ENCODE measurements at places on chromosomes 12 and 14.
A peak's percentile ranks its signal among the peaks of the same experiment; 100 is the strongest.

DNA sequence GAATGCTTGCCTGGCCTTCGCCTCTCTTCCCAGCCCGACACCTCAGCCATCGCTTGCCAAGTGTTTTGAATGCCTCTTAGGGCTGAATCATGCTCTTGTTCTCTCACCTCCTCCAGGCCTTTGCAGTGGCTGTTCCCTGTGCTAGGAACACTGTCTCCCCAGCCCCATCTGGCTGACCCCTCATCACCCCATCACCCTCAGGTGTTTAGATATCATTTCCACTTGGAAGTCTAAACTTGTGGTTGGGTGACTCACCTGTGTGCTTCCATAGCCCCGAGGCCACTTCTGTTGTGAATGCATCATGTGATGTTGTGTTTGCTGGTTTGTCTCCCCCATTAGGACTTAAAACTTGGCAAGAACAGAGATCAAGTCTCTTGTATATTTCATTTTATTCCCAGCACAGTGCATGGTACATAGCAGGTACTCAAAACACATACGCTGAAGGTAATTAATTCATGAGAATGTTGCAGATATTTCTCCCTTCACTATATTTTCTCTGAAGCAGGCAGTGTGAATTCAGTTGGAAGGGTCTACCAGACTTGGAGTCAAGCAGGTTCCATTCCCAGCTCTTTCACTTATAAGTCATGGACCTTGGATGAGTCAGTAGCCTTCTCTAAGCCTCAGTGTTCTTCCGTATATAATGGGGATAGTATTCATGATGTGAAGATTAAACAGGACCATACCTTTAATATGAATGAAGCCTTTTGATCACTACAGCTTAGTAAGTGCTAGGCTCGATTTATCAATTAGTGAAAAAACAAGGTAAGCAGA is 67.8 kb downstream of the HRK start:
- peak; percentile 40 for DNase-seq

GRCh38 chr12:32170437-32170998 is 63.9 kb downstream of the BICD1 start:
- DNase-seq = no peak

DNA sequence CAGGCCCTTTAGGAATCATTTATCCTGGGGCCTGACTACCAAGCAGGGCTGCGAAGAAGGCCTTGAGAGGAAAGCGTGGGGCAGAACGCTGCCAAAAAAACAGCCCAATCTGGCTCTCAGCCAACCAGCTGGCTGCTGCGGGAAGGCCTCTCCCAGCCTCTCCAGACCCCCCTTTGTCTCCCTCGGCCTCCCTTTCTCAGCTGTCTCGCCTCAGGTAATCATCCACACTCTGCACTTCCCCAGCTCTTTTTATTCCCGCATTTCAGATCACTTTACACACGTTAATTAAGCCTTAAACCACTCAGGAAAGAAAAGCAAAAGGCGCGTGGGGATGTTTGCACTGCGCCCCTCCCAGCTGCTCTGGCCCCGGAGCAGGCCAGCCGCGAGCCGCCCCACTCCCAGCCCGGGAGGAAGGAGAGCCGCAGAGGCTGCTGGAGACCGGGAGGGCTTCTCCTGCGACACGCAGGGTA is 208.2 kb upstream of the FOXN3 start:
- no peak for DNase-seq

DNA sequence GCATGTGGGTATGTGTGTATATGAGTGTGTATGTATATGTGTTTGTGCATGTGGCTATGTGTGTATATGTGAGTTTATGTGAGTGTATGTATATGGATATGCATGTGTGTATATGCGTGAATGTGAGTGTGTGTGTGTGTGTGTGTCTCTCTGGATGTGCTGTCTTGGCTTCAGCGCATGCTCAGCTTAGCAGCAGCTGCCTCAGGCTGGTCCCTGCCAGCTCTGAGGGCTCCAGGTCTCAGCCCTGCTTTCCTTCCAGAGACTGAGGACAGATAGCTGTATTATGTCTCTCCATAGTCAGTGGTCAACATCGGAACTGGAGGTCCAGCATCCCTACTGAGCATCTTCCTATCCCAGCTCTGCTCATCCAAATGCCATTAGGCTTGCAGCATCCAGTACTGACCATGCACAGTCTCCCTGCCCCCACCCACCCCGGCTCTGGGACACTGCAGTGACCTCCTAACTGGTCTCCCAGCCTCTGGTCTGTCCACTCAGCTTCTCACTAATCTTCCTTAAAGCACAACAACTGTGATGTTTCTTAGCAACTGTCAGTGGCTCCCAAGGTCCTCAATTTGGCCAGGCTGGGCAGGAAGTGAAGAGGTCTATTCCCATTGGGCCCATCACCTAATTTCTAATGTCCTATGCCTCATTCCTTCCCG is 22.8 kb downstream of the FAIM2 start:
- DNase-seq = no peak

- DNase-seq = no peak
These were observed 3.4 kb downstream of the GLIPR1L1 start for GRCh38 chr12:75337905-75338304.

DNA sequence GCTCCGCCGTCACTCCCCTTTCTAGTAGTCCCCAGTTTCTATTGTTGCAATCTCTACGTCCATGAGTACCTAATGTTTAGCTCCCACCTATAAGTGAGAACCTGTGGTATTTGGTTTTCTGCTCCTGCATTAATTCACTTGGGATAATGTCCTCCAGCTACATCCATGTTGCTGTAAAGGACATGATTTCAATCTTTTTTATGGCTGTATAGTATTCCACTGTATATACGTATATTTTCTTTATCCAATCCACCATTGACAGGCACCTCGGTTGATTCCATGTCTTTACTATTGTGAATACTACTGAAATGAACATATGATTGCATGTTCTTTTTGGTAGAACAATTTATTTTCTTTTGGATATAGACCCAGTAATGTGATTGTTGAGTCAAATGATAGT is 114.7 kb downstream of the ANKS1B start:
- DNase-seq = no peak

DNA sequence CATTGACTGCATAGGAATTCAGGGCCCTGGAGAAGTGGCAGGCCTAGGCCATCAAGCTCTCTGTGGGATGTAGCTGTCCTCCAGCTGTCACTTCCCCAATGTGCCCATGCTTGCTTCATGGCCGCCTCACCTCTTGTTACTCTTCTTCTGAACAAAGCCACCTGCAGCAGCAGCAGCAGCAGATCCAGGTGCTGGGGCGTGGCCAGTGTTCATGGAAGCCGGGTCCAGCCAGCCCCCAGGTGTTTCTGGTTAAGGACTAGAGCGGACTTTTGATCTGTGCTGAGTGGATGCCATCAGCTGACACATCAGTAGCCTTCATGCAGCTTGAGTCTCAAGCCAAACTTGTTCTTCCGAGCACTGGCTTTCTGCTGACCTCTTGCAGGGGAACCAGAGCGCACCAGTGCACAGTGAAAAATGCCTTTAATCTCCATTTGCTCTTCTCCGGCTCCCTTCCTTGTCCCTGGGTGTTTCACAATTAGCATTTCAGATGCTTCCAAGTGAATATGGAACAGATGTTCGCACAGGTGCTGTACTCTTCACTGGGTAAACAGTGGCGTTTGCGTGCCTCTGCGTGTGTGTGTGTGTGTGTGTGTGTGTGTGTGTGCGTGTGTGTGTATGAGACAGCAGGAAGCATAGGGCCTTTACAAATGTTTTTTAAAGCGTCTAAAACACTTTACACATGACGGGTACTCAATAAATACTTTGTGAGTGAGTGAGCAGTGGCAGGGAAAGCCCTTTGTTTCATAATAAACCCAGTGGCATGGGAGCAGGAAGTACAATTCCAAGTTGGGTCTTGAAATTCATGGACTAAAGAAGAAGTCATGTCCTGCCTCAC is 20.1 kb downstream of the TPCN1 start:
- DNase-seq = peak; percentile 96

DNA sequence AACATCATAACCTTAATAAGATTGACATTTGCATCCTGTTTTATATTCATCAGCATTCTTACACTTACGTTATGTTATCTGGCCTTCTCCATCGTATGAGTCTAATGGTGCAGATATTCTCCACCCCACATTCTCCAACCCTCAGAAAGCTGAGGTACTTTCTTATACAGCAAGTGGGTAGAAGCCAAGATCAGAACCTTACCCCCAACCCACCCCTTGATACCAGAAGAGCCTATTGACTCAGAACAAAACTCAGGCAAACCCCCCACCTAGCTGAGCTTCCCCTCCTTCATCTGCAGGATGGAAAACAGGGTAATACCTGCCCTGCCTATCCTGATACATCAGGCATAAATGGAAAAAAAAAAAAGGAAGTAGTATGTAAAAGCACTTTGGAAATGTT is 77.6 kb downstream of the DPF3 start:
- DNase-seq = no peak

- peak; percentile 19 for DNase-seq
These were observed 2.5 kb downstream of the RASSF8 start for GRCh38 chr12:25960961-25961360.

GRCh38 chr14:45891417-45892080 is 638.5 kb upstream of the MIS18BP1 start:
- DNase-seq = no peak

DNA sequence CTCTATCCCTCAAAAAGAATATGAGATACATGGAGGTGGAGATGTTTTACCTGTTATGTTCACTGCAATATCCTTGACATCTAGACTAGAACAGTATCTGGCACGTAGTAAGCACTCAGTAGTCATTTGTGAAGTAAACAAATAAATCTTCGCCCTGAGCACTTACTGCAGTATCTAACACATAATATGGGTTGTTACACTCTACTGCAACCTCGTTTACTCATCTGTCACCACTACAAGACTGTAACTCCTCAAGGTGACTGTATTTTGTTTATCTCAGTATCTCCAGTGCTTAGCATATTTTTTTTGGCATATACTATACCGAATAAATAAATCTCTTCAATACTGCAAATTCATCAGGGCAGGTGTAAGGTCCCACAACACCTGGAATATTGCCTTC is 66.1 kb downstream of the WASHC3 start:
- DNase-seq = no peak

- no peak for DNase-seq
These were observed 400.2 kb downstream of the BCL11B start for GRCh38 chr14:98871796-98872195.

- no peak for DNase-seq
These were observed 132.0 kb upstream of the RAP1B start for GRCh38 chr12:68478516-68479260.

DNA sequence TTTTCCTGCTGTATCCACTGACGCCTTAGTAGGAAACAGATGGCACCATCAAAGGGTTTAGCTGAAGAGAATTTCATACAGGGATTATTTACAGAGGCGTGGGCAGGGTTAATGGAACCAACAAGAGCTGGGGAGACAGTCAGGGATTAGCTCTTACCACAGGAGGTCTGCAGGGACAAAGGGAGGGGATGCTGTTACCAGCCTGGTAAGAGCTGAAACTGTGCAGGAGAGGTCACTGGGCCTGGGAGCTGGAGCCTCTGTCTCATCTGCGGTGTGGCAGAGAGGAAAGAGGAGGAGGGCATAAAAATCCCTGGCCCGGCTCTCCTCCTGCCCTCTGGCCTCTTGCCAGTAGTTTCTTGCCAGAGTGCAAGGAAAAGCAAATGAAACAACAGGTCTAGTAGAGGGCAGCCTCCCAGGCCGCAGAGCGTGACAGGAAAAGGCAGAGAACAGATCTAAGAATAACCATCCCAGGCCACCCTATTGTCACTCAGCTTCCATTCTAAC is 18.9 kb upstream of the POC1B start:
- no peak for DNase-seq

DNA sequence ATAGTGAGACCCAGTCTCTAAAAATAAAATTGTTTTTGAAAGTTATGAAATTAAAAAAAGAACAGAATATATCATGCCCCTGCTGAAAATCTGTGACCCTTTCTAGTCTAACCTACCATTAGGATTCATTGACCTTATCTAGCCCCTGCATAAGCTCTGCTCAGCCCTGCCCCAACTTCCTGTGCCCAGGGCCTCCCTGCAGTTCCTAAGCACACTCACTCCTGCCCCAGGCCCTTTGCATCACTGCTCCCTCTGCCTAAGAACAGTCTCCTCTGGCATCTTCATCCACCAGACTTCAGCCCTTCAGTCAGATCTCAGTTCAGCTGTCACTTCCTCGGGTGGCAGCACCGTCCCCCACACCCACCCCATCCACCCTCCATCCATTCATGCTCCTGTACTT is 55.4 kb downstream of the SCARB1 start:
- no peak for DNase-seq

DNA sequence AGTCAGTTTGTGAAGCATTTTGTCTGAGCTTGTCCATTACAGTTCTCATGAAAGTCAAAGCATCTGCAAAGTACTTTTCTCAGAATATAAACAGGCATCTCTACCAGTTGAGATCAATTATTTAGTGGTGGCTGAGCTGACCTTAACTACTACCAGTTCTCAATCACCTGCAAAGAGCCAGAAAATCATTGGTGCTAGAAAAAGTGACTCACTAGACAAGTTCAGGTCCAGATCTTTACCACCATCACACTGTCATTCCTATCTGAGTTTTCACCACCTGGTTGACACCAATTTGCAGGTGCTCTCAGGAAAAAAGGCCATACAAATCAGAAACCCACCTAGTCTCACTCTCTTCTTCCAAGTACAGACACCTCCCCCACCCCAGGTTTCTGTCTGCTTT is 33.3 kb downstream of the ITPR2 start:
- no peak for DNase-seq

DNA sequence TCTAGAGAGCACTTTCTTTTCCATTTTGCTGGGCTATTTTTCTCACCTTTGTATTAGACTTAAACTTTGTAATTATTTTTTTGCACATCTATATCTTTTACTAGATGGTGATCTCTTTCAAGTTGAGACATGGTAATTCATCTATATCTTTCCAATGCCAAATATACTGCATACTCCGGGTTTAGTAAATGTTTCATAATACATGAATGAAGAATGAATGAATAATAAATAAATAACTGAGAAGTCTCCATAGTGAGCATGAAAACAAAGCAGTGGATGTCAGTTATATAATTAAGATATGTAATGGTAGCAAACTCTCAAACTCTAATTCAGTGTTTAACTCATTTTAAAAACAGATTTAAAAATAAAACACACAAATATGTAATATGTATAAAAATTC is 342.5 kb upstream of the KITLG start:
- peak; percentile 60 for DNase-seq

- DNase-seq = peak; percentile 66
These were observed 12.4 kb upstream of the ITGB7 start for GRCh38 chr12:53219292-53219955.

DNA sequence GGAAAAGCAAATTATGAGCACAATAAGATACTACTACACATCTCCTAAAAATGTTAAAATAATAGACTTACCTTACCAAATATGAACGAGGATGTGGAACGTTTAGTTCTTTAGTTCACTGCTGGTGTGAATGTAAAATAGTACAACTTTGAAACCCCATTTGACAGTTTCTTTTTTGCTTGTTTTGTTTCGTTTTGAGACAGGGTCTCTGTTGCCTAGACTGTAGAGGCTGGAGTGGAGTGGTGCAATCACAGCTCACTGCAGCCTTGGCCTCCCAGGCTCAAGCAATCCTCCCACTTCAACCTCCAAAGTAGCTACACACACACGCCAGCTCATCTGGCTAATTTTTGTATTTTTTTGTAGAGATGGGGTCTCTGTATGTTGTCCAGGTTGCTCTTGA is 136.4 kb upstream of the FAR2 start:
- DNase-seq = no peak

GRCh38 chr14:80718940-80719339 is 222.6 kb downstream of the CEP128 start:
- DNase-seq = no peak

Data from IMR-90 (cell line).